ENCODE measurements at places on chromosomes 7 and 10.

- peak; percentile 62 for DNase-seq
These were observed 17.0 kb downstream of the FAM131B start for GRCh38 chr7:143345428-143345900.

DNA sequence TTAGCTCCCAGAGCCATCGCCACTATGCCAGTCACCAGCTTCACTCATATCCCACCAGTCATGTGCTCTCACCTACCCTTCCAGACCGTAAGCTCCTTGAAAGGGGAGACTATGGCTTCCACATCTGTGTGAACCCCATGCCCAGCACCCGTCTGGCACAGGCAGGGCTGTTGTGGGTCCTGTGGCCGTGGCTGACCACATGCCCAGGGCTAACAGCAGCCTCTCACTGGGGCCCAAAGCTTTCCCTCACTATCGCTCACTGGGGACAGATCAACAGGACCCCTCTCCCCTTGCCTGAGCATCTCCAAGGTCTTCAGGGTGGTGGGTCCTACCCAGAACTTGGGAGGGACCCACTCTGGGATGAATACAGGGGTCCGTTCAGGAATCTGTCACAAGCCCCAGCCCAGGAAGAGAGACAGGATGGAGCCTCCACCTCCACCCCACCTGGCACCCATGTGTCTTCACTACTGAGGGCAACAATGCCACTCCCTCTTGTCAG lies 303.9 kb downstream of the GRID1 start:
- no peak for DNase-seq

DNA sequence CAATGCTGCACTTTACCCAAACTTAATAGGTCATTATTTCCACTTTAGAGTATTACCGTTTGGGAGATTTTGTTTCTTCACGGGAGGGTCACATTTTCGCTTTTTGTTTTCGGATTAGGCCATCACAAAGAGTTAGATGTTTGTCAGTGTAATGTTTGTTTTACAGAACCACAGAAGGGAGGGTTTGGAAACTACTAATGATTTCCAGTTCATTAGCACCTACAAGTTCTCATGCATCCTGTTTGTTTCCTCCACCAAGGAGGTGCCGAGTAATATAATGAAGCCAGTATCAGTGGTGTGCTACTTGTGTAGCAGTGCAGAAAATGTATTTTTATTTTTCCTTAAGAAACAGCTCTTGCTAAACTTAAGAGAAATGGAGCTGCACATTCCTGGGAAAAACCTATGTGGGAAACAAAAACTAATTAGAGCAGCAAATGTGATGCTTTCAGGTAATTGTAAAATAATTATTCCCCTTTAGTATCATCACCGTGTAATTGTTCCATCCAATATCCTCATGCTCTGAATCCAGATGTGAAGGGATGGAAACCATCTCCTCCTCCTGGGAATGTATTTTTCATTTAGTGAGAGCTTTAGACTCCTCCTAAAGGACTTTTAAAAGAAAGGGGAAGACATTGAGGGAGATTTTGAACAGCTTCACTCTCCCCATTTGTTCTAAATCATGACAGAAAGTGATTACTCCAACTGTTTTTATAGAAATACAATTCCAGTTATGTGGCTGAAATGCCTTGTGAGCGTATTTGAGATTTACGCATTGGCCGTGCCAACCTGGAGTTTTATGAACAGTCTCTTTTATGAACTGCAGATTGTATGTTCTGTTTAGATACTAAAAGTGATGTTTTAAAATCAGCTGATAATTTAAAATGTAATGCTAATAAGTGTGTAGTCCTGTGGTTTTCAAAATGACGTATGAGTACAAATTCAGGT lies 5.6 kb downstream of the CELF2 start:
- DNase-seq: no peak

DNA sequence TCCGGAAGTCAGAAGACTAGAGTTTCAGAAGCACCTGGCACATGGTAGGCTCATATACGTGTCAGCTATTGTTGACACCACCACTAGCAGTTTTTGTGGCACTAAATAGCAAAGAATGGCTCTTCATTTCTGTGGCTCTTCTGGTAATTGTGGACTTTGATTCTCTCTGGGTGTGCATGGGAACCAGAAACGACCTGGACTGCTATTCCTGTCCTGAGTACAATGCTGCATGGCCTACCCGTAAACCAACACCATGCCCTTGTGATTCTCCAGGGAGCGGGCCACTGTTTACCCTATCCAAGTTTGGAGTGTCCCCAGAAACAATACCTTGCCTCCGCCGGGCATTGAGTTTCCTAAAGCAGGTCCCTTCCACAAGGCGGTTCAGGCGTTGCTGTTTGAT lies 162.9 kb upstream of the AOAH start:
- DNase-seq: no peak

DNA sequence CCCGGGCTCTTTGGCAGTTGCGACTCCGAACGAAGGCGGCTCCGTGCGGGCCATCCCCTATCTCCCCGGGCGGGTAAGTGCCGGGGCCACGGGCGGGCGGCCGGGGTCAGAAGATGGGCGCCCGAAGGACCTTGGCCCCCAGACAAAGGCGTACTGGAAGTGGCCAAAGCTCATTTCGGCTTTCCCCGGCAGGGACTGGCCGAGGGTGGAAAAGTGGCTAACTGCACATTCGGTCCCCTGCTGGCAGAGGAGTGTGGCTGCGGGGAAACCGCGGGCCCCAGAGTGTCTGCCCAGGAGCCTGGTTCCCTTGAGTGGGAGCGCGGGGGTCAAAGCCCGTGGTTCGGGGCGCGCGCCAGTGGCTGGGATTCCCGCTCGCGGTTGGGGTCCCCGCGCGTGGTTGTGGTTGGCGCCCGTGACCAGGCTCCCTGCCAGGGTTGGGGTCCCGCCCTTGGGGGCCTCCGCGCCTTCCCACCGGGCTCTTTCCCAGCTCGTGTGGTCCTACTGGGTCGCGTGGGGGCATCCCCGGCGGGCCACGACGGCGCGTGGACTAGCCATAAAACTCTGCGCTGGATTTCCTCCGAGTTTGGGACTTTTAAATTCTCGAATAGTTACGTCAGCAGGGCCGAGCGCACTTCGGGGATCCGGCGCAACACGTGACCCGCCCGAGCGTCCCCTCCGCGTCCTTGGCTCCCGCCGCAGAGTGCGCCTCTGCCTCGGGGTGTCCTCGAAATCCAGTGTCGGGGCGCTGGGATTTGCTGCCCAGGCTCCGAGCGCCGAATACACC lies 124.4 kb downstream of the TACC2 start:
- no peak for DNase-seq

Measured in naive thymus-derived CD4-positive, alpha-beta T cell (primary cell).